ENCODE measurements at places on chromosomes 16 and 17. TPM values are rescaled to one million over a fixed set of nuclear protein-coding genes. Genes with fewer than 3 reads are reported as not detected.

The SLC4A1 gene
- 30.1 TPM for total RNA-seq

The CCL23 gene
- total RNA-seq, result 0.39 TPM

The SEPTIN12 gene
- total RNA-seq, result not detected

The GGT6 gene
- 6.1 TPM for total RNA-seq

The RPTOR gene
- 22.0 TPM for total RNA-seq

The HS3ST6 gene
- total RNA-seq, result 4.3 TPM

- DNase-seq, result no peak
These were observed 43.9 kb upstream of the SREBF1 start for GRCh38 chr17:17880577-17881196.

DNA sequence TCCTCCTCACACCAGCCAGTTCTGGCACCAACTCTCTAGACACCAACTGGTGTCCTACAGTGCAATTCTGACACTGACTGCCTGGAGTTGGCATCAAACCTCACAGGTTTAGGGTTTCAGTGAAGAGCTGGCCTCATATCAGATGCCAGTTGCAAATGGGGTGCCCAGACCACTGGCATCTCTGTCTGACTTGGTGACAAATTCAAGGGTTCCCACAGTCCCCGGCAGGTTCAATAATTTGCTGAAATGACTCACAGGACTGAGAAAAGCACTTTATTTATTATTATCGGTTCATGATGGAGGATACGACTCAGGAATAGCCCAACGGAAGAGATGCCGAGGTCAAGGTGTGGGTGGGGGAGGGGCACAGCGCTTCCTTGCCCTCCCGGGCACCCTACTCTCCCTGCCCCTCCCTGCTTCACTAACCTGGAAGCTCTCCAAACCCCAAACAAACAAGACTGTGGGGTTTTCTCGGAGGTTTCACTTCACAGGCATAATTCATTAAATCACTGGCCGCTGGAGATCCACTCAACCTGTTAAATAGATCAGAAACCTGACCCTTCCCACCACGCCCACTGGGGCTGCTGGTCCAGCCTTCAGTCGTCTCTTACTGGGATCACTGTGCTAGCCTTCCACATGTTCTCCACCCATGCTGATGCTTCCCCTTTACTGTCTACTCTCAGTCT lies 1.7 kb upstream of the NLRP1 start:
- no peak for DNase-seq

DNA sequence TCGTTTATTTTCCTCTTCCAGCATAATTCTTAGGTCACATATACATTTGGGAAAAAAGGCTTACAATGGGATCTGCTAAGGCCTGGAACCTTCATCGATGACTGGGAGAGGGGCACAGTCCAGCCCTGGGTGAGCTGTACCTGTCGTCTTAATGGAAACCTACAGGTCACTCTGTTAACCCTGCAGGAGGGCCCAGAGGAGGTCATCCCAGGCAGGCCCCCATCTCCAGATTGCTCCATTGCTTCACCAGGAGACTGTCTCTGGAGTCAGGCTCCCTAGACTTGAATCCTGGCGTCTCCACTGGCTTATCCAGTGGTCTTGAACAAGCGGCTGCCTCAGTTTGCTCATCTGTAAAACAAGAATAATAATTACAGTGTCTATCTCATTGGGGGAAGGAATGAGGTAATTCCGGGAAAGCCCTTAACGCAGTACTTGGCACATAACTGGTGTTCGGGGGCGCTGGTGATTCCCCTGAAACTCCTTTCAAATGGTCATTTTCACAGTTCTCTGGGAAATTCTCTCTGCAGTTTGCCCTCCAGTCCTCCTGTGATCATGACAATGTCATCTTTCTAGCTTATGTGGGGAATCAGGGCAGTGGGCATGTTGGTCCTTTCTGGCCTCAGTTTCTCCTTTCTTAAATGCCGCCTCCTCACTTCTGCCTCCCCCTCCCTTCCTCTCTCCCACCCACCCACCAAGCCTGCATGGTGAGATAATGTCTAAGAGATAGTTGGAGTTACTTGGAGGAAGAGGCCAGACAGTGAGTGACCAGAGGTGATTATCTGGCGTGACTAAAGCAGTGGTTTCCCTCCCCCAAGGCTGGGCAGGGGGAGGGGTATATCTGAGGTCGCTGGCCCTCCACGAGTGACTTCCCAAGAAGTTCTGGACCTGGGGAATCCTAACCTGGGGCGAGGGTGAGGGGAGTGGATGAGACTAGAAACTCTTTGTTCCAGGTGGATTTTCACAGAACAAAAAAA lies 31.3 kb upstream of the TAC4 start:
- no peak for DNase-seq

- no peak for DNase-seq
These were observed 2.3 kb downstream of the NXPH3 start for GRCh38 chr17:49577963-49578362.

DNA sequence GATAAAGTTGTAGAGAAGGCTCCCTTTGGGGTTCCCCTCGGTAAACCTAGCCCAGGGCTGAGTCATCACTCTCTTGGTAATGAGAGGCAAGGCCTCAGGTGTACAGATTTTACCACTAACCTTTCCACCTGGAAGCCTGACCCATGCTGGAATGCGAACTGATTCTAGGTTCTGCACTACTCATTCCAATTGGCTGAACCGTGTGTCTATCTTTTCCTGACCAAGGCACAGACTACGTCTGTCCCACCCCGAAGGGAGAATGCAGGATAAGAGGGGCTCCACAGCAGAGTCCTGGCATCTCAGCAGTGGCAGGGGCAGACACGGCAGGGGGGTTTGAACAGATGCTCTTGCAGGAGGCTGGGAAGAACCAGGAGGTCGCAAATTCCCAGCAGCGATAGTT lies 65.4 kb upstream of the B4GALNT2 start:
- no peak for DNase-seq

DNA sequence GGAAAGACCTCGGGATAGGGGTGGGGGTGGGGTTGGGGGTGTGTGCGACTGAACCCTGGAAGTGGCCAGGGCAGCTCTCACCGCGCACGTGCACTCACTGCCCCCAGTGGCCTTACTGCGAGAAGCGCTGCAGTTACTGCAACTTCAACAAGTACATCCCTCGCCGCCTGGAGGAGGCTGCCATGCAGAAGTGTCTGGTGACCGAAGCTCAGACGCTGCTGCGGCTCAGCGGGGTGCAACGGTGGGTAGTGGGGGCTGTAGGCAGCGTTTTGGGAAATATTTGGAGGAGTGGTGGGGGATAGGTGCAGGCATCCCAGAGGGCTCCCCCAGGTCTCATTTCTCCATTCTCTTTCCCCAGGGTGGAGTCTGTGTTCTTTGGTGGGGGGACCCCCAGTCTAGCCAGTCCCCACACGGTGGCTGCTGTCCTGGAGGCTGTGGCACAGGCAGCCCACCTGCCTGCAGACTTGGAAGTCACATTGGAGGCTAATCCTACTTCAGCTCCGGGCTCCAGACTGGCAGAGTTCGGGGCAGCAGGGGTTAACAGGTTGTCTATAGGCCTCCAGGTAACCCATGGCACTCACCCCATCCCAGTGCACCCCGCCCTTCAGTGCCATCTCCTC lies 972 bp downstream of the RSAD1 start:
- peak; percentile 73 for DNase-seq

DNA sequence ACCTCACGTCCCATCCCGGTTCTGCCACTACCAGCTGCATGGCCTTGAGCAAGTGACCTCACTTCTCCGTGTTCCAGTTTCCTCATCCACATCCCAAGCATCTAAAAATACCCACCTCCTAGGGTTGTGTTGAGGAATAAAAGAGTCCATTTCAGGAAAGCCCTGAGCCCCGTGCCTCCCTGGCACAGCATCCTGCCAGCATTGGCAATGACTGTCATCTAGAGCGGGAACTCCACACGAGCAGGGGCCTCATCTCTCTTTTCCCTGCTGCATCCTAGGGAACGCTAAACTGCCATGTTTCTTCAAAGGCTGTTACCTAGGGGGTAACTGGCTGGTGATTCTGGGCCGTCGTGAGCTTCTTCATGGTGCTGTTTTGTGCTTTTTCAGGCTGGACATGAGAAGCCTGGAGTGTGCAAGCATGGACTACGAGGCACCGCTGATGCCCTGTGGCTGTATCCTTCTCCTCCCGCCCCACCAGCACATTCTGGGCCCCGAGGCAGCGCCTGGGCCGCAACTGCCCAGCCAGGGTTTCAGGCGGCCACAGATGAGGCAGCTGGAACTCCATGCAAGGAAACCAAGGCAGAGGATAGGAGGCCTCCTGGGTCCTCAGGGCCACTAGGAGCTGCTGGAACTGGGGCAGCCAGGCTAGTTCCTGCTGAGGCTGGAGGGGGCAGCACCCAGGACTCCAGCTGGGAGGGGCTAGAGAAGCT lies 221.4 kb downstream of the KATNIP start:
- no peak for DNase-seq

All from skin of body (tissue), 3 donors.